T-helper 1 cell (primary cell): ENCODE measurements at places on chromosomes 12 and 14.

GRCh38 chr12:83067981-83068380 lies 381.3 kb downstream of the TMTC2 start:
- DNase-seq, result no peak

GRCh38 chr14:39015964-39016577 lies 87.0 kb downstream of the SEC23A start:
- no peak for DNase-seq

DNA sequence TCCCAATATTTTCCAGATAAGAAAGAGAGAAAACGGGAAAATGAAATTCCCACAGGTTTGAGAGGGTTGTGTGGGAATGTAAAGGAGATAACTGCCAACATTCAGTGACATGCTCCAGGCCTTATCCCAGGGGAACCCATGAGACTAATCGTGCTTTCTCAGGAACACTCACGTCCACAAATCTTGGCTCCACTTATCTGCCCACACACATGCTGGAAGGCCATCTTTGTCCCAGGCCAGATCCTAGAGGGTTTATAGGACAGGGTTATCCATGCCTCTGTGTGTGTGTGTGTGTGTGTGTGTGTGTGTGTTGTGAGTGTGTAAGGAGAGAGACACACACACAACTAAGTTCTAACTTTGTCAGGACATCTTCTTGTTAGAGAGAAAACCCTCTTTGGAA lies 182.2 kb upstream of the E2F7 start:
- no peak for DNase-seq

DNA sequence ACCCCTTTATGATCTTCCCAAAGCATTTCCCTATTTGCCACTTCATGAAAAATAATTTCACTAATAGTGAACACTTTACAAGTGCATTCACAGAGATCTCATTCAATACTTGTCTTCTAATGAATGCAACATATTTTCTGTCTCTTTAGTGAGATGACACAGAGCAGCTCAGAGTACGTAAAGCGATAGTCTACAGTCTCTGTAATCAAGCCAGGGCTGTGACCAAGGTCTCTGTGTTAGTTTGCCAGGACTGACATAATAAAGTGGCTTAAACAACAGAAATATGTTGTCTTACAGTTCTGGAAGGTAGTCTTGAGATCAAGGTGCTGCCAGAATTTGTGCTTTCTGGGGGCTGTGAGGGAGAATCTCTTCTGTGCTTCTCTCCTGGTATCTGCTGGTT lies 33.1 kb upstream of the FRS2 start:
- no peak for DNase-seq

- DNase-seq, result peak; percentile 55
These were observed 87.4 kb downstream of the B4GALNT3 start for GRCh38 chr12:546920-547845.

DNA sequence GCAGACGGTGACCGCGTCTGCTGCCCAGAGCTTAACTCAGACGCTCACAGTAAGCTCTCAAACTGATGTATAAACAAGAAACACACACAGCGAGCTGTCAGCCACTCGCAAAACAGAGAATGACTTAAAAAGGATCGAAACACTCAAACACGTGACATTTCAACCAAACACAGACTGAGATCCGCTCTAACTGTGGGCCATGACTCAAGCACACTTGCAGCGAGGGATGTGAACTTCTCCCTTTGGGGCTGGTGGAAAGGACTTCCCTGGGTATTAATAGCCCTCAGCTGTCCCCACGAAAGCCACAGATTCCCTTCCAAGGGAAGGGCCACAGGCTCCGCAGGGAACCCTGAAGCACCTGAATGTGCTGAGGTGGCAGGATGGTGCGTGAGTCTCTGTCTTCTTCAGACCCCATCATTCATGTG lies 29.1 kb downstream of the CCDC88C start:
- peak; percentile 78 for DNase-seq

GRCh38 chr12:67732857-67733256 lies 84.3 kb downstream of the DYRK2 start:
- no peak for DNase-seq

GRCh38 chr12:90055071-90055470 lies 346.4 kb upstream of the ATP2B1 start:
- DNase-seq, result no peak

DNA sequence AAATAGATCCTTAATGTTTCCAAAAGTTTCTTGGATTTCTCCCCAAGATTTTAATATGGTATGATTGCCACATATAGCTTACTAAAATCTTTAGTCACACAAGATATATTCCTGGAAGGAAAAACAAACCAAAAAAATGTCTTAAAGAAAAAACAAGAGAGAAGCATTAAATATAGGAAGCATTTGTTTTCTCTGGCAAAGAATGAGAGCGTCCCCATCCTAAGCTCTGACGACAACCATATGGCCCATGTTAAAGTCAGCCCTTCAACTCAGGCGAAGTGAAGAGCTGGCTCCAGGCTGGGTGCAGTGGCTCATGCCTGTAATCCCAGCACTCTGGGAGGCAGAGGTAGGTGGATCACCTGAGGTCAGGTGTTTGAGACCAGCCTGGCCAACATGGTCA lies 35.6 kb downstream of the GCH1 start:
- DNase-seq, result no peak

- peak; percentile 95 for DNase-seq
These were observed 53.5 kb downstream of the PHLDA1 start for GRCh38 chr12:75977952-75978671.

DNA sequence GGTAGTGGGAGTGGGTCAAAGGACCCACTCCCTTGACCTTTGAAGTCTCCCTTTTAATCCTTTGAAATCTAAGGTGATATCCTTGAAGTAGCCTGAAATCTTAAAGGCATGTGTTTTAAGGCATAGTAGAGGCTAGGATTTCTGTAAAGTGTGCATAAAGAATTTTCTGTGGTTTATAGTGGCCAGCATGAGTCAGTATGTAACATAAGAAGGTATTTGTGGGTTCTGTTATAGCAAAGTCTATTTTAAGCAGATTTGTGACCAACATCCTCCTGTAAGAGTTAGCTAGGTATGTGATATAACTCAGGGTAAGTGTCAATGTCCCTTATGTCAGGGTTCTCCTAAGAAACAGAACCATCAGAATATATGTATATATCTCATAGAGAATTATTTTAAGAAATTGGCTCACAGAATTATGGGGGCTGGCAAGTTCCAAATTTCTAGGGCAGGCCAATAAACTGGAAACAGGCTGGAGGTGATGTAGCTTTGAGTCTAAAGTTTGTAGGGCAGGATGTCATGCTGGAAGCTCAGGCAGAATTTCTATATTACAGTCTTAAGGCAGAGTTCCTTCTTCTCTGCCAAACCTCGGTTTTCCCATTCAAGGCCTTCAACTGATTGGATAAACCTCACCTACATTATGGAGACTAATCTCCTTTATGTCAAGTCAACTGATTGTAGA lies 18.7 kb upstream of the EPYC start:
- no peak for DNase-seq

DNA sequence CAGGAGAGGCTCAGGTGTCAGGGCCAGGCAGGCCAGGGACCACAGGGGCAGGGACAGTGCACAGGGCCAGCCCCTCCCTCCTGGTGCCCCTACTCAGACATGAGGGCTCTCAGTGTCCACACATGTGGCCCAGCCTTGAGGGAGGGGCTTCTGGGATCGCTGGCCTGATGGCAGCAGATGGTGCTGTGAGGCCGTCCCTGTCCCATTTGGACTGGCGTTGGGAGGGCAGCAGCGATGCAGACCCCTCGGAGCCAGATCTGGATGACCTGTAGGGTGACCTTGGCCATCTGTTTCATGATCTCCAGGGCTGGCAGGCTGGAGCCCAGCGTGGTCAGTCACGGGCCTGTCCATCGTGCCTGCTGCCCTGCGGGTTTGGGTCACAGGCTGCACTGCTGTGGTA lies 377.6 kb downstream of the TMEM121 start:
- DNase-seq, result no peak

- no peak for DNase-seq
These were observed 6.6 kb downstream of the TSPAN19 start for GRCh38 chr12:85029456-85029855.

DNA sequence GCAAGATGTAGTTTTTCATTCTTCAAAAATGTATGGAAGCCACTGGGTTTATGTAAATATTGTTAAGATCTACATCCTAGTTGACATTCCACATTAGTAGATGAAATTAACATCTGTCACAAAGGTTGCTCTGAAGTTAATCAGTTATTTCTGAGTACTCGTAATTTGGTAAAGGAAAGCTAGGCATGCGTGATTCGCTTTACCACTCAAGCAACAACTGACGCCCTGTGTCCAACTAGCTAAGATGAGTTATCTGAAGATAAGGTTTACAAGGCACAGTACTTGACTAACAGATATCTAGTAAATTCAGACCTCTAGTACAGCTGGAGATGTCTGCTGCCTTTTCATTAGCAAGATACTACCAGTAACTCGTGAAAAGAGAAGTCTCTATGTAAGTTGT lies 14.1 kb downstream of the PRKD1 start:
- no peak for DNase-seq

- no peak for DNase-seq
These were observed 3.6 kb downstream of the SERPINA12 start for GRCh38 chr14:94505641-94506040.

- no peak for DNase-seq
These were observed 263.7 kb upstream of the SEL1L start for GRCh38 chr14:81797315-81797714.

DNA sequence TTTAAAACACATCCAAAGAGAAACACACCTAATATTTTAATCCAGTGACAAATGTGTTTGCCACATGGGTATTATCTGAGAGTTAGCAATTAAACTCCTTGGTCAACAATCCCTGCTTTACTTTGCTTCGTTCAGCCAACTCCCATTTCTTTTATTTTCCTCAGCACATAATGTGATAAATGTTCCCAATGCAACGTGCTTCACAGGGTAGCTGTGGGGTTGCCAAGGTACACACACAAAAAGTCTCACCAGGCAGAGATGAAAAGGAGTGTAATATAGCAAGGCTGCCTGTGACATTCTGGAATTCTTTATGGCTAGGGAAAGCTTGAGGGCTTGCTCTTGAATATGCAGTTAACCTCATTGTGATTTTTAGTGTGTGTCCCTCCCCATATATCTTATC lies 208.0 kb upstream of the DIO2 start:
- DNase-seq, result no peak

- no peak for DNase-seq
These were observed 807.8 kb upstream of the TMEM132C start for GRCh38 chr12:127459166-127459565.

- DNase-seq, result no peak
These were observed 32.6 kb upstream of the NTF3 start for GRCh38 chr12:5399266-5399665.

GRCh38 chr12:47689215-47689614 lies 16.6 kb downstream of the RPAP3 start:
- no peak for DNase-seq

DNA sequence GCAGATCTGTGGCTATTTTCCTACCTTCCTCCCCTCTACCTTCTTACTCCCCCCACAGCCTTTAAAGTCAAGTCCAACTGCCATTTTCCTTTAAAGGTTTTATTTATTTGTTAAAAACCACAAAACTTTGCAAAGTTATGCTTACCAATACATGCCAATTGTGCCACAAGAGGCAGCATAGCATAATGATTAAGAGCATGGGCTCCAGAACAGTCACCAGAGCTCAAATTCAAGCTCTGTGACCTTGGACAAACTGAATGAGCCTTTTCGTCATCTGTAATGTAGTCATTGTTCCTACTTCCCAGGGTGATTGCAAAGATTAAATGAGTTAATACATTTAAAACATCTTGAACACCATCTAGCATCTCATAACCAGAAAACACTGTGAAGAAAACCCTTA lies 13.0 kb upstream of the FMNL3 start:
- DNase-seq, result no peak

DNA sequence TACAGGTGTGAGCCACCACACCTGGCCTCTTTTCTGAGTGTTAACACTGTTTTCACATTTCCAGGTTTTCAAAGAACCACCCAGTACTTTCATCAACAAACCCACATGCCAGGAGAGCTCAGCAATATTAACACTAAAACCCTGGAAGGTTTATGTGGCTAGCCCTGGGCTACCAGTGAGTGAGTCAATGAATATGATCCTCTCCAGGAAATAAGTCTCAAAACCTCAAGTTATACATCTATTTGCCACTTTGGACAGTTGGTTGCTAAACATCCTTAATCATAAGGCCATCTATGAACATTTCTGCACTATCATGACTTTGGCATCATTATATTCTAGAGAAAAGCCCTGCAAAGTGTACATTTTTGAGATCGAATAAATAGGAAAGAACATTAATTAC lies 6.3 kb upstream of the CDKL1 start:
- DNase-seq, result no peak

DNA sequence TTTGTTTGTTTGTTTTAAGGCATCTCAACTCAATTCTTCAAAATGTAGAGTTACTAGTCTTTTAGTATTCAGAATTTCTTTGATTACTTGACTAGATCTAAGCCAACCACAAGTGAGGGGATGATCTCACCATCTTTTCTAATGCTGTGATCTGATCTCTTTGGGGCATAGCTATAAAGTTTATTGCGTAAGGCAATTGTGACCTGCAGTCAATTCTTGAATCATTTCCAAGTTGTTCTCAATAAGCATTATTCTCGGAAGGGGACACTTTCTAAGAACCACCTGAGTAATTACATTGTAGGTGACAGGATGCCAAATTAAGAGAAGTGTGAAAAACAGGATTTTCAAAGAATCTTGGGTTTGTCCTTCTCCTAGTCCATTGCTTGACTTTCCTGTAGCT lies 13.1 kb downstream of the DACT1 start:
- no peak for DNase-seq

GRCh38 chr14:61266436-61266835 lies 14.7 kb downstream of the TMEM30B start:
- DNase-seq, result no peak

- DNase-seq, result no peak
These were observed 14.8 kb upstream of the CALM1 start for GRCh38 chr14:90381999-90382451.

- DNase-seq, result no peak
These were observed 1.9 kb downstream of the PRKD1 start for GRCh38 chr14:29925736-29926135.

GRCh38 chr14:20614038-20614840 lies 23.1 kb upstream of the RNASE12 start:
- DNase-seq, result no peak

DNA sequence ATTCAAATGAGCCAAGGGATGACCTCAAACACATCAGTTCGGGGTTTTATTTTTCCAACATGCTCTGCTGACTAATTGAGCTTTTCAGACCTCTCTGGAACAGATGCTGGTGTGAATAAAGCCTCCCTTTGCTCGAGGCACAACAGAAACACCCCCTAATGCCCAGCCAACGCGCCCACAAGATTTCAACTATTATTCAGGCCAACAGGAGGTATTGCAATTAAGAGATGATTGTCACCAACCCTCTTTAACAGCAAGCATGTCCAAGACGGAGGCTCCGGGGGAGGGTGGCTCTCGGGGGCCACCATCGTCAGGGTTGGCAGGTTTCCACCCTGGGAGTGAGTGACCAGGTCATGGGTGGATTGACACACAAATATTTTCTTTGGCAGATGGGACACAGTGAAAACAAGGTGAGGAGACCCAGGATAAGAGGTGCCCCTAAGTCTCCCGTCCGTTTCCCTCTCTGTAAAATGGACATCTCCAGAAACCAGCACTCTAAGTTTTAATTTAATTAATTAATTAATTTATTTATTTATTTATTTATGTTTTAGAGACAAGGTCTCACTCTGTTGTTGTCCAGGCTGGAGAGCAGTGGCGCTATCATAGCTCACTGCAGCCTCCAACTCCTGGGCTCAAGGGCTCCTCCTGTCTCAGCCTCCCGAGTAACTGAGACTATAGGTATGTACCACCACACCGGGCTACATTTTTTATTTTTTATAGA lies 56.1 kb downstream of the MAP1LC3B2 start:
- no peak for DNase-seq

GRCh38 chr14:73696466-73697400 lies 17.5 kb downstream of the PNMA1 start:
- no peak for DNase-seq
